ENCODE measurements at places on chromosomes 5 and 9. TPM values are rescaled to one million over a fixed set of nuclear protein-coding genes. Genes with fewer than 3 reads are reported as not detected.

GRCh38 chr9:40927260-40927631 lies 201.2 kb downstream of the FOXD4L6 start:
- no peak for DNase-seq

DNA sequence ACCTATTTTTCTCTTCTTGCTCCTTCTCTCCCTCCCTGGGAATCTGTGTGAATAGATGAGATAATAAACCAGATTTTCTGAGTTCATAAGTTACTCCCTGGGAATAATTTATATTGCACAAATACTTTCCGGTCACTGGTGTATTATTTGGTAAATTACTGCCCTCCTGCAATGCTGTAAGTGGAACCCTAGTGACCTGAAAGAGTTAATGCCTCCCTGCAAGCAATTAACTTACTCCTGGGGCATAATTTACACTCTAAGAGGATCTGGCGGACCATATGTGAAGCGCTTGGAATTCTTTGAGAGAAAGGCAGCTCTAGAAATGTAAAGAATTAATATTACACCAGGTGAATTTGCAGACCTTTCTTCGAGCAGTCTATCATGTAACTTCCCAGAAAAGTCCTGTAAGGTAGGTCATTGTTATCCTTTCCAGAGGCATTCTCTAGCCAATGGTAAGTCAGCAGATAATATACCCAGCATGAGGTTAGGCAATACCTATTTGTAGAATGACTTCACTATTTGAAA lies 7.0 kb upstream of the GDNF start:
- no peak for DNase-seq

GRCh38 chr5:150239794-150240122 lies 49.8 kb downstream of the CAMK2A start:
- DNase-seq: no peak

The SLC45A2 gene
- polyA plus RNA-seq: 1.0 TPM

DNA sequence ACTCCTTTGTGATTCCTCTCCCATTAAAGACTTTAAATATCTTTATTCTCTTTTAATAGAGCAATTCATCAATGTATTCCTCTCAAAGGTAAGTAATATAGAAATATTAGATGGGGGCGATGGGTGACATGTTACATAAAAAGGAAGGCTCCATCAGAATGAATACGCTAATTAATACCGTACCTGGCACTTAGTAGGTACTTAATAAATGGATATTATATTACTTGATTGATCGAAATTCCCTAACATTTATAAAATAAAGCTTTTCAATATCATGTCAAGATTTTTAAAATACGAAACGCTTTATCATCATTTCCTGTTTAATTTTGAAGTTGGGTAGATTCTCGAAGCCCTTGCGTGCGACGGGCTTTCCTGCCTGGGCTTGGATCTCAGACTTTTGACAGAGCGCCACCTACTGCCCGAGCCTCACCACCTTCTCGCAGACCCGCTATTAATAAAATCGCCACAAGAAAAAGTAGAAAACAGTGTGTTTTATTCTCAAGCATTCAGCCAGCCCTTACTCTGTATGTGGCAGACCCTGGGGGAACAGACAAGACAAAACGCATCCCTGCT lies 99.4 kb downstream of the C5orf15 start:
- peak; percentile 71 for DNase-seq

DNA sequence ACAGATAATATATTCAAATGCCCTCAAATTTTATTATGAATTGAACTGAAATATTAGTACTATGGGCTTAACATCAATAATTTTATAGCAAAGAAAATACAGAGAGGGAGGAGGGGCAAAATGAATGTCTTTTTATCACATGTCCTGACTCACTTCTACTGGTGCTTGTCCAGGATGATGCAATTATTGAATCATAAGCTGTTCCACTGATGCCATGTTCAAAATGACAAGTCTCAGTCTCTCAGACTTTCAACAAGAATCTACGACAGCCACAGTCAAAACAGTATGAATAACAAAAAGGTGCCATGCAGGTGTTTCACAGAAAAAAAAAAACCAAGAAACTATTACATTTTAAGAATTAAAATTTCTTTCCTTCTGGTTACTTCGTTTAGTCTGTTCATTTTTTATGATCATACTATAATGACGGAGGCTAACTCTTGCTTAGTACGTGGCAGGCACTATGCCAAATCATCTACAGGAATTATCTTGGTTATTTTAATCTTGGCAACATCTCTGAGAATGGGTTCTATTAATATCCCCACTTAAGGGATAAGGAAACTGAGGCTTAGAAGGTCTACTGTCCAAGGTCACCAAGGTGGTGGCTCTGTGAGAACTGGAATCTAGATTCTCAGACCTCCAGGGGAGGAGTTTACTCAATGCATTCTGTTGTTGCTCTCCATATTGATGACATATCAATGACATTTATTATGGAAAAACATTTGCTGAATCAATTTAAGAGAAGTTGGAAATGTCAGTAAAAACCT lies 61.5 kb downstream of the NR3C1 start:
- no peak for DNase-seq

The SLCO4C1 gene
- 26.7 TPM for polyA plus RNA-seq

The MCTP1 gene
- polyA plus RNA-seq: 7.7 TPM

DNA sequence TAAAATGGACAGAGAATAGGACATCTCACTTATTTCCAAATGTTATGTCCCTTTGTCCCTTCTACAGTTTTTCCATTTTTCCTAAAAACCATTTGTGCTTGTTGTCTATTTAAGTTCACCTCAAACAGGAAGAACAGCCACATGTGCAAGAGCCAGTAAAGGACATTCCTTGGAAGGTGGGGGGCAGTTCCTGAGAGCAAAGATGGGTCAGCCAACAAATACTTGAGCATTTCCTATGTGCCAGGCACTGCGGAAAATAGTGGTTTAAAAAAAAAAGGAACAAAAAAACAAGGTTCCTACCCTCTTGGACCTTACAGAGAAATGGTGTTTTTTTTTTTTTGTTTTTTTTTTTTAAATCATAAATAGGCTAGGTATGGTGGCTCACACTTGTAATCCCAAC lies 26.8 kb downstream of the ANP32B start:
- DNase-seq: no peak

The PCDHA13 gene
- not detected for polyA plus RNA-seq

The CCNI2 gene
- polyA plus RNA-seq: 4.2 TPM

The SLC4A9 gene
- polyA plus RNA-seq: 26.9 TPM

GRCh38 chr5:94700592-94700991 lies 82.1 kb downstream of the SLF1 start:
- DNase-seq: no peak

GRCh38 chr5:163385824-163386223 lies 51.6 kb upstream of the CCNG1 start:
- DNase-seq: no peak

DNA sequence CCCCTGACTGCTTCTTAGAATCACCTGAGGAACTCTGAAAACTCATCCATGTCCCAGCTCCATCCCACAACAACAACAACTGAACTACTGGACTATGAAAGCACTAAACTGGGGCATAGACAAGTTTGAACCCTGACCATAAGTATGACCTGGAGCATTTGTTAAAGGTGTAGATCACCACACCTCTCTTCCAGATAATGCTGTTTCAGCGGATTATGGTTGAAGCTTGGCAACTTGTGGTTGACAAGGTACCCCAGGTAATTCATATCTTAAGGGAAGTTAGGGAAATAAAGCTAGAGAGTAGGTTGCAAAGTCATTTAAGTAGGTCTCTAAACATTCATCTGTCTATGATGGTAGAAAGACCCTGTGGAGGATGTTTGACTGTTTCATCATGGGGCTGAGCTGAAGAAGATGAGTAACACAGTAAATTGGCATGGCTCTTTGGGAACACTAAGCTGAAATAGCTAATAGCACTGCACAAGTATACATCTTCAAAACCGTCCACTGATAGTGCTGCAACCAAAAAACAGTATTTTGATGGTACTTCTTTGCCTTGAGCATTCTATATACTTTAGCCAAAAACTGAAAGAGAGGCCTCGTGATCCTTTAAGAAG lies 80.2 kb downstream of the TMEM174 start:
- DNase-seq: no peak

The PCDHA1 gene
- polyA plus RNA-seq: not detected

- DNase-seq: no peak
Measured at GRCh38 chr5:54835647-54836046, 149.7 kb downstream of the ESM1 start.

The PPP3R2 gene
- polyA plus RNA-seq: not detected

DNA sequence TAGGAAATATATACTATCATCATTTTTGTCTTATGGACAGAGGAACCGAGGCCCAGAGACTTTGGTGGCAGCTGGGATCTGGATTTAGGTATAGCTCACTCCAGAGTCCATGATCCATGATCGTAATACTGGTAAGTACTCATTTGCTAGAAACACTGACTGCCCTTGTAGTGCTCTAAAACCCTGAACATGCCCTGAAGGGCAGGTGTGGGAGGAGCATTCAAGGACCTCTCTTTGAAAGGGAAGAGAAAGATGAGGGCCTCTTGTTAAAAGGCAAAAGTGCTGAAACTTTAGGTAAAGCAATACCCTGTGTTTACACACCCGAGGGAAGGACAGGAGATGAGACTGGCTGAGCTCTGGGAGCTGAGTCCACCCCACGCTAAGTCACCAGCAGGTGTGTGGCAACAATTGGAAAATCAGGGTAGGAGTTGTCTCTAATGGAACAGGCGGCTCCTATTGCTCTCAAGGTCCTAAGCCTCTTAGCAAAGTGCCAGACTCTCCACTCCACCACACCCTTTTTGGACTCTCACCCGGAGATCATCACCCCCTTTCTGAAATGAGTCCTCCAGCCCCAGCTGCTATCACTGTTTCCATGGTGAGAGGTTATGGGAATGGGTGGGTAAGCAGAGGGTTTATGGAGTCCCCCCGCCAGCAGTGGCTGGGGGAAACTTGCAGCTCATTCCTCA lies 34.8 kb downstream of the TRPC7 start:
- DNase-seq: no peak

DNA sequence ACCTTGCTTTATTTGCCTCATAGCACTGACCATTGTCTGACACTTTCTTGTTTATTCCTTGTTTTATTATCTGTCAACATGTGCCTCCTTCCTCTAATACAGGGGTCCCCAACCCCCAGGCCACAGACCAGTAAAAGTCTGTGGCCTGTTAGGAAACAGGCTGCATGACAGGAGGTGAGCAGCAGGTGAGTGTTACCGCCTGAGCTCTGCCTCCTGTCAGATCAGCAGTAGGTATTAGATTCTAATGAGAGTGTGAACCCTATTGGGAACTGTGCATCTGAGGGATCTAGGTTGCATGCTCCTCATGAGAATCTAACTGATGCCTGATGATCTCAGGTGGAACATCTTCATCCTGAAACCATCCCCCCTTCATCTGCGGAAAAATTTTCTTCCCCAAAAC lies 228.0 kb downstream of the HINT1 start:
- no peak for DNase-seq

DNA sequence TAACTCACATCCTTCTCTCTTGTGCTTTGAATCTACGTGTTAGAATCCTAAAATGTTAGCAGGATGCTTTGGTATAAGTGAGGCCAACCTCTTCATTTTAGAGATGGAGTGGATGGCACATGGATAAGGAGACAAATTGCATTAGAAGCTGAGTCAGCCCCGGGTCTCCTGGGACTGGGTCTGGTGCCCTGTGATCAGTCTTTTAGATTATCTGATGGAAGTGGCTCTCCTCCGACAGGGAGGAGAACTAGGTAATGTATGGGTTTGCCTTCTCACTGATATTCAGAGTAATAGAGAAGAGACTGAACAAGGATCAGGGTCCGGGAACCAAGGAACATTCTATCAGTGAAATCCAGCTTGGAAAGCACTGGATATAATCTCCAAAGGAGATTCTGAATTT lies 74.9 kb upstream of the TNFSF8 start:
- DNase-seq: no peak

DNA sequence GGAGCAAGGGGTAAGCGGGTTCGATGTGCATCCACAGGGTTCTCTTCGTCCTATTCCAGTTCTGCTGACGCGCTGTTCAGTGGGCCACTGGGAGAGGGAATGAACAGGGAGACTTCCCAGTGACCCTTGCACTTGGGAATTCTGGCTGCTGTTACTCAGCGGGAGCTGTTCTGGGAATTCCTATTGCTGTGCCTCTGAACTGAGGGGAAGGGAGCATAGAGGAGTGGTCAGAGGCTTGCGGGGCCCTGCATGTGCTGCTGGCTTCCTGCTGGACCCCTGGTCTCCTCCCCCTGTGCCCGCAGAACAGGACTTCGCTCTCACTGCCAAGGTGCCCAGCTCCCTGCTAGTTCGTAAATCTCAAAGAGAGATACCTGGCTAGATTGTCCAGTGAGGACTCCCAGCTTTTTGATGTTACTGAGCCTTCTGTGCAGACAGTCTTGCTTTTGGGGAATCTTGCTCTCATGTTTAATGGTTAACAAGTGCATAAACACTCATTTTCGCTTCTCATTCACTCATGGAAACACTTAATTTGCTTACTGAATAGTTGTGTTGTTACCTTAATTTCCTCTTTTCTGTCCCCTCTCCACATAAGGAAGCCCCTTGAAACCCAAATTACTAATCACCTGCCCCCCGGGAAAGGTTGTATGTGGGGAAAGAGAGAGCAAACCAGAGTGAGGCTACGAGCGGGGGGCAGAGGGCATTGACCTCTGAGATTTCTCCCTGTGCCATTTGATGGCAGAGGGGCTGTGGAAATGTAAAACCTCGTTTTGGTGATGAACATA lies 5.9 kb downstream of the TRIO start:
- no peak for DNase-seq

The ZNF79 gene
- polyA plus RNA-seq: 6.9 TPM

The MYORG gene
- 9.3 TPM for polyA plus RNA-seq

GRCh38 chr9:98829766-98830165 lies 22.3 kb downstream of the GALNT12 start:
- no peak for DNase-seq

The GARIN3 gene
- not detected for polyA plus RNA-seq

- no peak for DNase-seq
Measured at GRCh38 chr9:38355115-38355514, 37.4 kb upstream of the ALDH1B1 start.

- no peak for DNase-seq
Measured at GRCh38 chr5:97570242-97570641, 387.2 kb upstream of the RIOK2 start.

GRCh38 chr5:42924226-42924625 lies 112.5 kb upstream of the SELENOP start:
- DNase-seq: no peak

The PCSK1 gene
- polyA plus RNA-seq: 0.38 TPM

- no peak for DNase-seq
Measured at GRCh38 chr9:134670042-134670525, 28.5 kb downstream of the COL5A1 start.

DNA sequence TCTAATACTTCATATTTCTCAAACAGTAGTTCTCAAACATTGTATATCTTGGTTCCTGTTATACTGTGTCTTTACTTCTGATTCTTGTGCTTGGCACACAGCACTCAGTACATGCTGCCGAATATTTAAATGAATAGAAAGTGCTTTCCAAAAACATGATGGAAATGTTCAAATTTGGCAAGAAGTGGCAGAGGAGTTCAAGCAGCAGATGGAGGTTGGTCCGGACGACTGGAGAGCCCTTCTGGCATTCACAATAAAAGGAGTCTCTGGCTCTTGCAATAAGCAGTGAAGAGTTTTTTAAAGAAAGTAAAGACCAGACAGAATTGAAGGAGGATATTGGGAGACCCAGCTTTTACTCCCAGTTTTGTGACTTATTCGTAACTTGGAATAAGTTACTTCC lies 36.3 kb downstream of the TSTD2 start:
- no peak for DNase-seq

- DNase-seq: no peak
Measured at GRCh38 chr5:95562282-95562681, 7.4 kb downstream of the ARSK start.

GRCh38 chr5:45643056-45643455 lies 53.1 kb downstream of the HCN1 start:
- no peak for DNase-seq

The DRD1 gene
- not detected for polyA plus RNA-seq
